Stimulated activated CD8-positive, alpha-beta memory T cell treated with anti-CD3 and anti-CD28 coated beads, Interleukin-4, amount 100 ng/mL, for 4 hours (primary cell): ENCODE measurements at places on chromosomes 7 and 10.

GRCh38 chr10:18164748-18165361 is 24.6 kb downstream of the CACNB2 start:
- no peak for DNase-seq

DNA sequence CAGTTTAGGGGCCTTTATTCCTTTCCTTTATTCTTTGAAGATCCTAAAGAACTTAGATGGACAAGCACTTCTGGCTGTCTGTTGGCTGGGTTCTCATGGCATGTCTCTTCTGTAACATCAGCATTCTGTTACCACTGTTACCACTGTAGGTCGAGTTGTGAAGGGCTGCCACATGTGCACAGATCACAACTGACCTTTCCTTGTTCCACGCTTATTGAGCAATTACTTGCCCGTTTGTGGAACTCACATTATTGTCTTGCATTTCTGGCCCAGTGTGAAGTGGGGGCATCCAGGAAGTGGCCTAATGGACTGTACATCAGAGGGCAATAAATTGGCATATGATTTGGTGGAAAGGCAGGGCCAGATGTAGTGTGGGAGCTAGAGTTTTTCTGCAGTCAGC is 23.7 kb downstream of the GBF1 start:
- no peak for DNase-seq

- DNase-seq = no peak
Measured at GRCh38 chr10:104521901-104522694, 119.0 kb upstream of the SORCS3 start.

DNA sequence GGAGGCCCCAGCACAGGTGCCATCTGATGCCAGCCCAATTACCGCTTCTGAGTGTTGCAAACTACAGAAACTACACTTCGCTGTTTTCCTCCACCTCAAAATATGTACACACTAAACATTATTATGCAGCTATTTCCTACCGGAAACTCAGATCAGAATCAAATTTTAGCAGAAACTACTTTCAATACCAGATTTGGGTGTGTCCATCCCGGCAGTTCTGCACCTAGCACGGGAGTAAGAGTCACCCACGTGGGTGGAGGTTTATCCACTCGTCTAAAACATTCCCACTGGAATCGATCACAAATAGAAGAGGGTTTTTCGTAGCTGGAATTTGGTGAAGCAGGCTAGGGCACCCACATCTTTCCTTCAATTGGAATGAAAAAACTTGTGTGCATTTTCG is 214.4 kb upstream of the PRKCQ start:
- DNase-seq = no peak

GRCh38 chr7:7176406-7177043 is 5.8 kb upstream of the C1GALT1 start:
- no peak for DNase-seq

DNA sequence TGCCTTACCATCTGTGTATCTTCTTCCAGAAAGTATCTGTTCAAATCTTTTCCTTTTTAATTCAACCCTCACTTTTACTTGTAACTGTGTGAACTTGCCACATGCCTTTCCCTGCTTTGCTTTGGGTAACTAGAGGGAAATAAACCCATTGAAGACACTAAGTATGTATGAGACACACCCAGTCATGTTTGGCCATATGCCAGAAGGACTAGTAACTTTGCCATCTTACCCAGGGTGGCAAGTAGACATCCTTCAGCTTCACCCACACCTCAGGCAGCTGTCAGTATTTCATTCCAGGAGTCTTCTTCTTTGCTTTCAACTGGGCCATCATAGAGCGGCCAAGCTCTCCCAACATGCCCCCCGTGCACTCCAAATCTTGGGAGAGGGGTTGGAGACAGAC is 323.1 kb downstream of the TNS3 start:
- no peak for DNase-seq

- no peak for DNase-seq
Measured at GRCh38 chr7:154774303-154774969, 228.5 kb downstream of the PAXIP1 start.

- DNase-seq = no peak
Measured at GRCh38 chr7:70384891-70385290, 747.1 kb upstream of the GALNT17 start.
